Cardiac muscle cell (in vitro differentiated cells and primary cell): ENCODE measurements at places on chromosomes 3 and 15. TPM values are rescaled to one million over a fixed set of nuclear protein-coding genes. Genes with fewer than 3 reads are reported as not detected.
A peak's percentile ranks its signal among the peaks of the same experiment; 100 is the strongest.

- DNase-seq, result no peak
Observed at GRCh38 chr15:68337826-68338225, 60.3 kb downstream of the FEM1B start.

DNA sequence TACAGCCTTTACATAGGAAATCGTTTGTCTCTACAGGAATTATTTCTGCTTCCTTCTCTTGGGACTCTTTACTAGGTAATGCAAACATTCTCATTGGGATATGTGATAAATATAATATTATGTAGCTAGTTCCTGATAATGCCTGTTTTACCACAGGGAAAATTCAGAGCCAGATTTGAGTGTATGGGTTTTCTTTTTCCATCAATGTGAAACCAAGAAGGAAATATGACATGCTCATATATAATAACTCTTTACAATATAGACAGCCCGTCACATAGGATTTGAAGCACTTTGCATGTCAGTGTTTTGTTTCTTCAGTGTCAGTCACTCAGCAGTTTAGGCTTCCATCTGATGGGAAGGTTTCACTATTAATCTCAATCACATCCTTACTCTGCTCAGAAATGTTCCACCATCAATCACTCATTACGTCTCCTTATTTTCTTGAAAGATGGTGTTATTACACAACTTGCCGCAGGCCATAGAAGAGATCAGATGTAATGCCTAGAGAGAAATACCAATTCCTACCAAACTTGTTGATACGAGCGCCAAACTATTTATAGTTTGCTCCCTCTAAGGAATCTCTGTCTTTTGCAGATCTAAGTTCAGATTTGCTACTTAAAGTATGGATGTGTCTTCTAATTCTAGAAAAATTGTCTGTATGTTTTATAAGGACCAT, 314.8 kb downstream of the DIPK2A start:
- DNase-seq, result no peak

GRCh38 chr15:96285305-96285704, 45.2 kb upstream of the NR2F2 start:
- no peak for DNase-seq

- no peak for DNase-seq
Observed at GRCh38 chr3:171132873-171133272, 106.4 kb upstream of the SLC2A2 start.

DNA sequence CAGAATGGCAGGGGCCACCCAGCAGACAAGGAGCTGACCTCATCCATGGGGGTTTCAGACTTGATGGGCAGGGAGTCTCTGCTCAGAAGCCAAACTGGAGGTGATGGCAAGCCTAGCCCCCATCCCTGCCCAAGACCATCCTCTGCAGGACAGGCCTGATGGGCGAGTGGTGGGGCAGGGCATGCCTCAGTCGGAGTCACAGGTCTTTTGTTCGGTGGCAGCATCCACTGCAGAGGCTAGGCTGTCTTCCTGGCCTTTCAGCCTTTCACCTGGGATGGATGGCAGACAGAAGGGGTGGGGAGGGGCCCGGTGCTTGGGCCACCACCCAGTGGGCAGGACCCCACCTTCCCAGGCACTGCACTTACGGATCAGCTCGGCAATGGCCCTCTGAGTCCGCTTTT, 44.4 kb downstream of the PTH1R start:
- DNase-seq, result no peak

- DNase-seq, result no peak
Observed at GRCh38 chr3:139601191-139601961, 61.8 kb upstream of the RBP1 start.

- DNase-seq, result no peak
Observed at GRCh38 chr3:181712553-181713279, 991 bp downstream of the SOX2 start.

DNA sequence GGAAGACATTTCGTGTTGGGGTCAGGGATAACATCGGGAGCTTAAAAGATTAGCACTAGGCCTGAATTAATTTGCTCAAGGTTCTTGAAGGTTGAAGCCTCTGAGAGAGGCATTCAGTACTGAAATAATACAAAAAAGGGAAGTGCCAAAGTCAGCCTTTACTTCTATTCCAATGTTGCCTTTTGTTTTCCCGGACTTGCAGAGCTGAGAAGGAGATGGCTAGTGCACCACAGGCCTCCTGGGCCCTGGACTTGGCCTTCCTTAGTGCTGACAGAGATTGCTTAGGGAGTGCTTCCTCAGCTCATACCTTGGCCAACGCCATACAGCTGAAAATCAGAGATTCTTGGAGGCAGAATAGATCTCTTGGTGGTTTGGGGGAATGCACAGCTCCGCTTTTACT, 333.6 kb upstream of the TBL1XR1 start:
- DNase-seq, result no peak

- peak; percentile 80 for DNase-seq
Observed at GRCh38 chr3:45659661-45660566, 29.3 kb upstream of the SACM1L start.

The CMTM8 gene
- 7.7 and 12.5 TPM in 2 replicates for total RNA-seq

The CTXN2 gene
- not detected in 2 replicates for total RNA-seq
